ENCODE measurements at places on chromosomes 16 and 17. TPM values are rescaled to one million over a fixed set of nuclear protein-coding genes. Genes with fewer than 3 reads are reported as not detected.

DNA sequence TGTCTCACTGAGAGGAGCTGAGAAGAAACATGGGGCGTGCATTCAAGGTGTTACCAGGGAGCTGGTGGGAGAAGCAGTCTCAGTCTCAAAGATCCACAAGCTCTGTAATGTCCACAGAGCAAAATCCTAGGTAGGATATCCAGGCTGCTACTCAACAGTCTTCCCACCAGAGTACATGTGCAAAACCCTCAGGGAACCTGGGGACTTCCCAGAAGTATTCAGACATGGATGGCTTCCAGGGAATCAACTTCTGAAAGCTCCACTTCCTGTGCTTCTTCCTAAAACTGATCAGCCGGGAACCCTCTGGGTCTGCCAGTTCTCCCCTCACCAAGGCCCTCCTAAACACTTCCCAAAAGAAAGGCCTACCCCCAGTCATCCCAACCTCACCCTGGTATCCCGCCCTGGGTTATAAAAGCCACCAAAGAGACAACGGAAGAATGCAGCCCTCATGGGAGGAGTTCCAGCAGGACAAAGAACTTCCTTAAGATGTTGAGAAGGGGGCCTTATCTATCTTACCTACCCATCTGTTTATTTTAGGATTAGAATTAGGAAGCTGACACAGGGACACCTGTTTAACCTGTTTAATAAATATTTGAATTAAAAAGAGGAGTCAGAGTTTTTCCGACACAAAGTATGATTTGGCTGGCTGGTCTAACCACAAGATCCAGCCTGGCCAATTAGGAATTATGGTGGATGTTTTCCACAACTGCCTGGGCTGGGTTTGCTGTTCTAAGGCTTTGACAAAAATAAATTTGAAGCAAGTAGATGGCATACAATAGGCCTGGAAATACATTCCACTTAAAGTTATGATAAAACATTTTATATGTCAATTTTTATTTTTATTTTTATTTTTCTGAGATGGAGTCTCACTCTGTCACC, 37.0 kb downstream of the CUEDC1 start:
- peaks cover 6% of the 10 kb centered on the region for H3K27me3 ChIP-seq
- no peak overlapping the region for H3K4me3 ChIP-seq
- H3K4me1 ChIP-seq, result no peaks in the 10 kb centered on the region
- no peak overlapping the region for H3K27ac ChIP-seq
- DNase-seq, result no peak

GRCh38 chr16:52647588-52647987, 100.6 kb upstream of the TOX3 start:
- H3K4me3 ChIP-seq, result no peak overlapping the region
- H3K27me3 ChIP-seq, result no peaks in the 10 kb centered on the region
- no peaks in the 10 kb centered on the region for H3K36me3 ChIP-seq
- H3K27ac ChIP-seq, result no peak overlapping the region
- H3K4me1 ChIP-seq, result no peaks in the 10 kb centered on the region

- no peak for DNase-seq
- H3K4me1 ChIP-seq, result no peaks in the 10 kb centered on the region
- H3K27ac ChIP-seq, result no peak overlapping the region
- H3K4me3 ChIP-seq, result no peak overlapping the region
Measured at GRCh38 chr17:50638966-50639713, 4.5 kb downstream of the ABCC3 start.

DNA sequence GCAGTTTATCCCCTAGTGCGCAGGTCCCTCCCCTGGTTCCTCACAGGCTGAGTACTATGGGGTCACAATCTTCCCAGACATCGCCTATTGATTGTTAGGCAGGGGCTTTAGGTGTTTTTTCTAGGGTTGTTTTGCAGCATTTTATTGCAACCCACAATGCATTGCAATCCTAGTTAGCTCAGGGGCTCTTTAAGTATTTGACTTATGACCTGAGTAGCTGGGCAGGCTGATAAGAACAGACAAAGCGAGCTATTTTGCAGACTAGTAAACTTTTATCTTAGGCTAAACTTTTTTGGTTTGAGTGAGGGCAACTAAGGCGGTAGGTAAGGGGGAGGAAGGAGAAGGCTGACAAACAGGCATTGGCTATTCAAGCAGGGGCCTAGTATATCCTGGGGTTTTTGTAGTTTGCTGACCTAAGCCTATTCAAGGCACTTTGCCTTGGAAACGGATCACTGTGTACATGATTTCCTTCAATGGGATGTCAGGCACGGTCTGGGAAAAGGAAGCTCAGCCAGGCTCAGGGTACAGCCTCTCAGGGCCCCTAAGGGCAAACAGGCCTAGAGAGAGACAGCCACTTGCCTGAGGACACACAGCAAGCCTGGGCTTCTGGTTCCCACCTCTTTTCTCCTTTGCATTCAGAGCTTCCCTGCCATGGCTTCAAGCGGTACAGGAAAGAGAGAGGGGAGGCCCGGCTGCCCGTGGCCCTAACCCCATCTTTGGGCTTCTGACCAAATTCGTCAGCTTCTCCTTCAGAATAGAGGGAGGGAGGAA, 6.4 kb downstream of the DRC7 start:
- H3K36me3 ChIP-seq, result no peaks in the 10 kb centered on the region
- no peaks in the 10 kb centered on the region for H3K27me3 ChIP-seq
- no peaks in the 10 kb centered on the region for H3K4me1 ChIP-seq
- DNase-seq, result no peak
- H3K27ac ChIP-seq, result no peak overlapping the region

DNA sequence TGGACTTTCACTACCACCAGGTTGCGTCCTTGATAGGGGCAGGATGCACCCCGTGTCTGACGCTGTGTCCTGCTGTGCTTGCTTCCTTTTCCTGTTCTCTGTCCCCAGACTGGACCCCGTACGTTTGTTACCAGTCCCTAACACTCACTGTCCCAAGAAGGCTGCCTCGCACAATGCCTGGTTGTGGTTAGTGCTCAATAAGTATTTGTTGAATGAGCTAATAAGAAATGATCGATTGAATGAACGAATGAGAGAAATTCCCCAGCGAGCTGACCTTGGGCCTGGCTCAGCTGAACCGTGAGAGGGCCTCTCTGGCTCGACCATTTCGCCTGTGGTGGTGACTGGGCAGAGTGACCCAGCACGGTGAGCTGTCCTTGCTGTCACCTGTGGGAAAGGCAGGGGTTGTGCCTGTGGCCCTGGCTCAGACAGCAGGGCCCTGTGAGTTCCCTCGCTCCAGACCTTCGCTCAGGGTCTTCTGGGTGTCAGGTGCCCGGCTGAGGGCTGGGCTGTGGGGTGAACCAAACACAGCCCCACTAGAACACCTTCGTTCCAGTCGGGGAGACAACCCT, 20.9 kb downstream of the CMIP start:
- H3K4me3 ChIP-seq, result no peak overlapping the region
- peaks cover 56% of the 10 kb centered on the region for H3K4me1 ChIP-seq
- H3K36me3 ChIP-seq, result peaks cover 7% of the 10 kb centered on the region
- DNase-seq, result no peak
- no peak overlapping the region for H3K27ac ChIP-seq
- H3K27me3 ChIP-seq, result no peaks in the 10 kb centered on the region

GRCh38 chr16:70786020-70786755, 14.8 kb downstream of the VAC14 start:
- no peaks in the 10 kb centered on the region for H3K27me3 ChIP-seq
- peaks cover 7% of the 10 kb centered on the region for H3K36me3 ChIP-seq
- peak overlapping the region; percentile 5 for H3K27ac ChIP-seq
- no peak for DNase-seq

GRCh38 chr17:49387498-49388289, 25.6 kb upstream of the ZNF652 start:
- H3K4me1 ChIP-seq, result peaks cover 46% of the 10 kb centered on the region
- DNase-seq, result no peak
- peak overlapping the region; percentile 84 for H3K27ac ChIP-seq
- H3K4me3 ChIP-seq, result peak overlapping the region; percentile 67

- DNase-seq, result no peak
- H3K36me3 ChIP-seq, result peaks cover 8% of the 10 kb centered on the region
- no peaks in the 10 kb centered on the region for H3K27me3 ChIP-seq
- H3K4me3 ChIP-seq, result peak overlapping the region; percentile 83
- peaks cover 77% of the 10 kb centered on the region for H3K4me1 ChIP-seq
Measured at GRCh38 chr17:80781807-80782277, 209.8 kb upstream of the CHMP6 start.

DNA sequence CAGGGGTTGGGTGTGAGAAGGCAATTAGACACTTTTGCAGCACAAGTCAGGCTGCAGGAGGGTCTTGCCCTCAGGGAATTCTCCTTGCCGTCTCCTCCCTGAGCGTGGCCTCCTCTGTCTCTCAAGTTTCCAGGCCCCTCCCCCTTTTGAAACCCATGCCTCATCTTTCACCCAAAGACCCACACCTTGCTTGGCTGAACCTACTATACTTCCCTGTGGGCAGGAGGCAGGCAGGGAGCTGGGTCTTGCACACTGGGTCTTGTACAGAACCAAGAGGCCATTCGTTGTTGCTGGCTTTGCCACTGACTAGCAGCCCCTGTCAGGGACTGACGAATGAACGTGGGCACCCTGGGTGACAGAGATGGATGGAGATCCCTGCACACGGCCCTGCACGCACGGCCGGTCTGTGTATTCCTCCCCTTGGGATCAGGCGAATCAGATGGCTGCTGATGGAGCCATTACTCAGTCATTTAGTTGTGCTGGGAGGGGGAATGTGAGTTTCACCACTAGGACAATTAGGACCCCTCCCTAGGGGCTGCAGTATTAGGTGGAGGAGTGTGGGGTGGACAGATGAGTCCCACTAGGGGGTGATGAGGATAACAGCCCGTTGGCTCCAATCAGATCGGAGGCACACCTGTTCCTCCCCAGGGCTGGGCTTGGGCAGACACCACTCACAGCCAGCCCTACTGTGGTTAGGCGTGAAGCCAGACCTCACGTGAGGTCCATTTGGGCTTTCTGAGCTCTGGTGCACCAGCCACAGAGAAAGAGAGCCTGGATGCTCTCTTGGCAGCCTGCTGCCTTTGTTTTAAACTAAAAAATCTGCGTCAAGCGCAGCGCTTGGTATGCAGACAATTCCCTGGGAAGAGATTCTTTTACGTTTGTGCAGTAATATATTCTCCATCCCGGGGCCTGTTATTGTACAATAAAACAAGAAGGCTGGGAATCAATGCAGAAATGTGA, 167.7 kb upstream of the WSCD1 start:
- no peak overlapping the region for H3K27ac ChIP-seq
- no peaks in the 10 kb centered on the region for H3K36me3 ChIP-seq
- no peak overlapping the region for H3K4me3 ChIP-seq
- peaks cover 4% of the 10 kb centered on the region for H3K4me1 ChIP-seq
- no peak for DNase-seq

DNA sequence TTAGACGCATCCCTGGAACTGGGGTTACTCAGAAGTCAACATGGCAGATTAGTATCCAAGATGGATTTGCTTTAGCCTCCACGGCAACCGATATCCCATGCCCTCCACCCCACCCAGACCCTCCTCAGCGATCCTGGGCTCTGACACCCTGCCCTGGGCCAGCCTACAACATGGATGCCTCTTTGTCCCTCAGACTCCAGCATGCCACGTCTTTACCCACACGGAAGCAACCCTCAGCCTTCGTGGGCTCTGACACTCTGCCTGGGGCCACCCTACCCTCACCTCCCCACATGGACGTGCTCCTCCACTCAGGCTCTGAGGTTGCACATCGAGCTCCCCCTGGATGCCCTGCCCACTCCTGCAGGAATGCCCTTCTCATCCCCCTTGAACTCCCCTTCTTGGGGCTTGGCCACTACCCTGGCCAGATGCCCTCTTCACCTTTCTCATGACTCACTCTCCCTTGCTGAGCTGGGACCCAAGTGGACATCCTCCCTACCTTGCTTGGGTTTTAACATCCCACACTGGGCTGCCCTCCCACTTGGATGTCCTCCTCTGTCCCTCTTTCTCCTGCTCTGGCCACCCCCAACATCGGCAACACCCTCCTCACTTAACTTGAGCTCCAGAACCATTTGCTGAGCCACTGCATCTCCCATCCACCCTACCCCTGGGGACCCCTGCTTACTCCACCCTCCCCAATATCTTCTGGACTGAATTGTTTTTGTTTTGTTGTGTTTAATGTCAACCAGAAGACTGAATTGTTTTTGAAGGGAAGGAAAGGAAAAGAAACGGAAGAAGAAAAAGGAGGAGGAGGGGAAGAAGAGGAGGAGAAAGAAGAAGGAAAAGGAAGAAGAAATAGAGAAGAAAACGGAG, 18.3 kb upstream of the TMEM92 start:
- H3K27me3 ChIP-seq, result peaks cover 12% of the 10 kb centered on the region
- no peak for DNase-seq
- H3K4me1 ChIP-seq, result no peaks in the 10 kb centered on the region

DNA sequence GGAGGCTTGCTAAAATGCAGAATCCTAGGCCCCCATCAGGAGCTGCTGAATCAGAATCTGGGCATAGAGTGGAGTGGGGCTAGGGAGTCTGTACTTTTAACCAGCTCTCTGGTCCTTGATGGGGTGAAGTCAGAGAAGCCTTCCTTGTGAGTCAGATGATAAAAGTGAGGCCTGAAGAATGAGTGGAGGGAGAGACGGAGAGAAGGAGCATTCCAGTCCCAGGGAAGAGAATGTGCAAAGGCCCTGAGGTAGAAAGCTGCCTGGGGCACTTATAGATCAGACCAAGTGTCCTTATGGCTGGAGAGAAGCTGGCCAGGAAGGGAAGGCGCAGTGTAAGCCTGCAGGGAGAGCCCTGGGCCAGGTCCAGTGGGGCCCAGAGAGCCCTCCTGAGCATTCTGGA, 235.1 kb upstream of the NLRP1 start:
- H3K4me3 ChIP-seq, result no peak overlapping the region
- H3K36me3 ChIP-seq, result no peaks in the 10 kb centered on the region
- DNase-seq, result no peak
- H3K27me3 ChIP-seq, result peaks cover 24% of the 10 kb centered on the region
- no peak overlapping the region for H3K27ac ChIP-seq

GRCh38 chr16:55508271-55508921, 476 bp upstream of the LPCAT2 start:
- H3K4me1 ChIP-seq, result peaks cover 9% of the 10 kb centered on the region
- peak overlapping the region; percentile 34 for H3K4me3 ChIP-seq
- peaks cover 47% of the 10 kb centered on the region for H3K27me3 ChIP-seq
- no peak overlapping the region for H3K27ac ChIP-seq
- no peak for DNase-seq

- no peak overlapping the region for H3K4me3 ChIP-seq
- H3K36me3 ChIP-seq, result no peaks in the 10 kb centered on the region
- no peak for DNase-seq
- no peaks in the 10 kb centered on the region for H3K4me1 ChIP-seq
Measured at GRCh38 chr17:12853921-12854320, 64.6 kb downstream of the ARHGAP44 start.

Gene CENPT
- 43.6 TPM for total RNA-seq

Gene KRTAP4-9
- total RNA-seq, result not detected

Gene TBX2
- total RNA-seq, result 0.44 TPM

Gene EXOC7
- 77.8 TPM for total RNA-seq

Gene TNFRSF17
- total RNA-seq, result not detected

Gene KRT20
- not detected for total RNA-seq

Gene TEKT1
- total RNA-seq, result not detected

Gene CES3
- total RNA-seq, result 11.5 TPM

Gene TSPOAP1
- 55.3 TPM for total RNA-seq
